ENCODE measurements at places on chromosomes 6 and 20.

- no peak for DNase-seq
These were observed 25.3 kb upstream of the ERVFRD-1 start for GRCh38 chr6:11136809-11137208.

DNA sequence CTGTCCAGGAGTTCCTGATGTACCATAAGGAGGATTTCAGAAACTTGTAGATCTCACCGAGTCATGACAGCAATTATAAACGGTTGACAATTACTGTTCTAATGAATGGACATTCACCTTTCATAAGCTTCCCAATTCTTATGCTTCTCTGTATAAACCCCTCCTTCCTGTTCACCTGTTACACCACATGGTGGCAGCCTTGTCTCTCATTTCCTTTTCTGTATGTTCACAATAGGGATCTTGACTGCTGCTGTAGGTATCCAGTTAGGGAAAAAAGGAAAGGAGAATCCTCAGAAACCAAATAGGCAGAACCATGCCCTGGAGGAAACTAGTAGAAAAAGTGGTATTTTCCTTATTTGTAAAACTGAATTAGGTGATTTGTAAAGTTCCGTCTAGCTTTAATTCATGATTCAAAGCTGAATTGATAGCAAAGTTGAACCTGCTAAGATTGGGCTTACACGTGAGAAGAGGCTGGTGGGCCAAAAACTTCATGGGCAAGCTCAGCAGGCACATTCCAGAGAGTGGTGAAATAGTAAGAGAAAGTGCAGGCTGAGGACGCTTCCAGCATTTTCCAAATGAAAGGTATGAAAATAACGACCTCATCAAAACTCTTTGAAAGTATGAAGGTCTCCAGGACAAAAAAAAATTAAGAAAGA, 29.0 kb upstream of the TBPL1 start:
- DNase-seq: peak; percentile 71

DNA sequence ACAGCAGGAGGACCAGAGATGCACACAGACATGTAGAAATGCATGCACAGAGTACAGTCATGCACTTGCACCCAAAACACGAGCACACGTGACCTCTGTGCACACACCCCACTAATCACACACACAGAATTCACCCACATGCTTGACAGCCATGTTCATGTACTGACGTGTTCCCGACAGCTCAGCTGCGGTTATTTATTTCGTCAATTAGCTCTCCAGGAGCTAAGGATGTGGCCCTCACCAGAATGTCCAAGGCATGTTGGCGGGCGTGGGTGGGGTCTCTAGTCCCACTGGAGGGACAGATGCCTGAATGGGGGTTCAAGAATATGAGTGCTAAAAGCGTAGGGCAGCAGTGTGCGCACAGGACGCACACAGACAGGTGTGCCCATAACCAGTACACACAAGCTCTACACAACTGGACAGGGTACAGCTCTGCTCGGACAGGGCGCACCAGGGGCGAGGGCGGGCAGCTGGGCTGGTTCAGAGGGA, 571 bp upstream of the PRPF6 start:
- peak; percentile 50 for DNase-seq

- no peak for DNase-seq
These were observed 680.8 kb upstream of the NRSN1 start for GRCh38 chr6:23445157-23445710.

DNA sequence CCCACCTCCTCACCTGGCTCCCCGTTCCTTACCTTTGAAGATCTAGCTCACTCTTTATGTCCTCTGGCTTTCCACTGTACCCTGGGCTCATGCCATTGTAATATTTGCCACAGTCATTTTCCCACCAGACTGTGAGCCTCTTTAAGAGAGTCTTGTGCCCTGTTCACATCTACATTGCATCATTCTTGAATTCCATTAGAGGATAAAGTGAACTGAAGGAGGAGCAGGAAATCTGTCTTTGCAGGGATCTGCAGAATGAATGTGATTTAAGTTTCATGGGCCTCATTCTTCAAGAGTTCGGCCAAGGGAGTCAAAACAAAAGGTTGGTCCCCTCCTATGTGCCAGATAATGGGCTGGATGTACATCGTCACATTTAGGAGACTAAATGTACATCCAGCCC, 272.6 kb upstream of the CITED2 start:
- no peak for DNase-seq

- DNase-seq: no peak
These were observed 157.5 kb downstream of the UNC5CL start for GRCh38 chr6:40881501-40881900.

DNA sequence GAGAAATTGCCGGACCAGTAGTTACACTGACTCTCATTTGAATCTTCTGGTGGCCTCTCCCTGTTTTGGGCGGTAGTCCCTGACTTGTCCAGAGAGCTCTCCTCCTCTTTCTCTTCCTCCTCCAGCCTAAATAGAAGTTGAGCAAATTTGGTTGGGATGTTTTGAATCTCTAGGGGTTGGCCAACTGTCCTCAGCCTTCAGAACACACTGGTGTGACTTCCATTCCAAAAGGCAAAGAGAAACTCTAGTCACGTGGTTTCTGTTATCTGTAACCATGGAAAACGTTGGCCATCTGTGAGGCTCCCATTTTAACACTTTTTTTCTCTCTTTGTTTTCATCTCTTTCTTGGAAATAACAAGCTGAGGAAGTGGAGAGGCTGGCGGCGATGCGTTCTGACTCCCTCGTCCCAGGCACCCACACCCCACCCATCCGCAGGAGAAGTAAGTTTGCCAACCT, 275.3 kb downstream of the TBC1D7 start:
- DNase-seq: no peak

DNA sequence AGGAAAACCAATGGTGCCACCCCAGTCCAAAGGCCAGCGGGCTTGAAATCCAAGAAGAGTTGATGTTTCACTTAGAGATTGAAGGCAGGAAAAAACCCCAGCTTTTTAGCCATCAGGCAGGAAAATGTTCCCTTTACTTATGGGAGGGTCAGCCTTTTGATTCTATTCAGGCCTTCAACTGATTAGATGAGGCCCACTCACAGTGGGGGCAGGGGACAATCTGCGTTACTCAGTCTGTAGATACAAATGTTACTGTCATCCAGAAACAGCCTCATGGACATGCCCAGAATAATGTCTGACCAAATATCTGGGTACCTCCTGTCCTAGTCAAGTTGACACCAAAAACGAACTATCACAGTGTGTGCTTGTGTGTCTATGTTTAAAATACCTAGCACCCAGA, 121.2 kb upstream of the KCNQ5 start:
- no peak for DNase-seq

DNA sequence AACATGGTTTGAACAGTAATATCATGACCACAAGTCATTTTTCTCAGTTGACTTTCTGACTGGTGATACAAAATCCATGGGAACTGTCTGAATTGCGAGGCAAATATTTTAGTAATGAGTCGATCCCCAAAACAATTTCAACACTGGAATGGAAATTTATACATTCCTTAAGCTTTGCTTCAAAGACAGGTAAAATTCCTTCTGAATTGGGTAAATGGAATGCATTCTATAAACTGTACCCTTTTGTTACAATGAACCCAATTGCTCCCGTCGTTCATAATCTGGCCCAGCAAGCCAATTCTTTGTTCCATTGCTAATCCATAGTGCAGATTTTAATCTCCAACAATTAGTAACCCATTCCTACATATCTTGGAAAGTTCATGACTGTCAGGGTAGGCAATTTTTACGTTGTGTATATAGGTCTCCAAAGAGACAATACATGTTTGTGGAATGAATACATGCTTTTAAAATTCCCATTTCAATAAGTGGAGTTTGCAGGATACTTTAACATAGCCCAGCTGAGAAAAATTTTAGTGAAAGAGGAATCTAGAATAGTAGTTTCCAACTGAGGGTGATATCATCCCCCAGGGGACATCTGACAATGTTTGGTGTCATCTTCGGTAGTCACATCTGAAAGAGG, 32.7 kb downstream of the CYP24A1 start:
- DNase-seq: no peak

DNA sequence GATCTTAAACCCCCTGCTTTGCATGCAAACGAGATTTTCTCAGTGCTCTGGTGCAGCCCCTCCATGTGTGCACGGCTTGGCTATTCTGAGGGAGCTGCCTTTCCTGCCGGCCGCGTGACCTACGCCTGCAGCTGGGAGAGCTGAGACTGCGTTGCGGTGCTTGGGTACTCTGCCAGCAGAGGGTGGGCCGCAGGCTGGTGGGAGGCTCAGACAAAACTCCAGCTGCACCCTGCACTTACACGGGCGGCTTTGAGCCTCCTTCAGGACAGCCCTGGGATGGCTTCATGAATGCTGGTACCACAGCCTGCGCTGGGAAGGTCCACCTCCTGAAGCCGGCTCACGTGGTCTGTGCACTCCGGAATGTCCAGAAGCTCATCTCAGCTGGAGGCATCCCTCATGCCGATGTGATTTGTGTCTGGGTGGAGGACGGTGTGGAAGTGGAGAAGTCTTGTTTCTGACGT, 223.7 kb downstream of the DLL1 start:
- DNase-seq: no peak

- no peak for DNase-seq
These were observed 196.9 kb downstream of the AKAP7 start for GRCh38 chr6:131331873-131332781.

DNA sequence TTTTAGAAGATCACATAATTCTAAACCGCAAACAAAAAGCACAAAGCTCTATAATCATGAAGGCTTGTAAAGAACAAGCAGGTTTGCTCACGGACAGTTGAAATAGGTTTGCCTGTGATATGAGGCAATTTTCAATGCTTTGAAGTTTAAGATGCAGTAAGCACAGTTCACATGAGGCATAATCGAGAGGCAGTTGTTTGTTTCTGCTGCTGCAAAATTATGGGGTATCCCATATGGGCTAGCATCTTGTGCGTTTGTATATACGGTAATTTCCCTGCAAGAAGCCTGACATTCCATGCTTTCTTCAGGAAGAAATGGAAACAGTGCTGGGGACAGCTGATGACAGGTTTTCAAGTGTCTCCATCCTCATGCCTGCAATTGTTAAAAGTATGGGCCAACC, 94.6 kb upstream of the MC3R start:
- DNase-seq: no peak

DNA sequence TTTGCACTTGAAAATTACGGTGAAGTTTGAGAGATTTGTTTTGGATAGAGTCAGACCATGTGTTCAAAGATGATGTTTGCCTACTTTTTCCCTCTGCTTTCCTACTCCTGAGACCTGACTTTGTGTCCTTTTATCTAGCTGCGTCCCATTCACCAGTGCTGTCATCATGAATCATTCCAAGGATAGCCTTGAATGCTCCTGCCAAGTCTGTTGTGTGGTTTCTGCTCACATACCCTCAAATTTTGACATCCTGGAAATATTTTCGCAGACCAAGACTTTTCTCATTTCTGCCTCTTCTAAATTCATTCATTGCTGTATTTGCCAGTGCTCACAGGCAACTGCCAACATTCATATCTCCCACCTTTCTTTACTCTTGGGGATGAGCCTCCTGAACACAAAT, 175.9 kb upstream of the SCGN start:
- DNase-seq: no peak

DNA sequence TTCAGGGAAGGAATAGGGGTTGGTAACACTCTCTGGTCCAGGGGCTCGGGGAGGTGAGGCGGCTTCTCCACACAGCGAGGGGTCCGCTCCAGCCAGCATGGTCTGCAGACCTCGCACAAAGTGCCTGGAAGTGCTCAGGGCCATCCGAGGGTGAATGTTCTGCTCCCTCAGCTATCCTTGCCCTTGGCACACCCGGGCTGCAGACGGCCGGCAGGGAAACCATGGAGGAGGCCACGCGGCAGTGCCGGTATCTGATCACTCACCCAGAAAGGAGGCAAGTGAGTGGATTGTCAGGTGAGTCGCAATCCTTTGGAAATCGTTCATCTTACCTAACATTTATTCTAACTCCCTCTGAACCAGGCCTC, 62.0 kb downstream of the DLL1 start:
- no peak for DNase-seq

DNA sequence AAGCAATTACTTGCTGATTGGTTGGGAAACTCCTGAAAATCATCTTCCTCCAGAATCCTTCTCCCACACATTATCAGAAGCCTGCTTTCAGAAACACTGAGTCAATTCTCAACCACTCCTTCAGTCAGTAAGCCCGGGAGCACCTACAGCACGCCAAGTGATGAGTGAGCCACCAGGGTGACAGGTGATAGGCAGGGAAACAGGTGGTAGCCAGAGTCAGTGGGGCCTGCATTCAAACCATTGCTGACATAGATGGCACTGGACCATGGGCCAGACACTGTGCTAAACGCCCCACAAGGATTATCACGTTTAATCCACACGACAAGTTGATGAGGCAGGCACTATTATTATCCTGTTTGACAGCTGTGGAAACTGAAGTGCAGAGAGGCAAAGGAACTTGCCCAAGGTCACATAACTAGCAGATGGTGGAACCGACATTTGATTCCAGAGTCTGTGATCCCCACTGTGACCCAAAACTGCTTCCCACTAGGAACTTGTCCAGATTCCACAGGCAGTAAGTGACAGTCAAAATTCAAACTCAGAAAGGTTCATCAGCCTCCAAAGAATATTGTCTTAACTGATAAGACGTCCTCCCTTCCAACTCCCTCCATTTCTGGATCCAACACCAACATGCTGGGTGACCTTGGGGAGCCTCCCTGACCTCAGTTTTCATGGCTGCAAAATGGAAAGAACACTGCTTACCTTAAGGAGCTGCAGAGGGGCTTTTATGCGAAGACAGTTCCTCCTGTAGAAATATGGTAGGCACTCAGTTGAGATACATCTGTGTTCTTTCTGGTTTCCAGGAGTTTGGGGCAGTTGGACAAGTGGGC, 23.9 kb upstream of the TOP1 start:
- no peak for DNase-seq

DNA sequence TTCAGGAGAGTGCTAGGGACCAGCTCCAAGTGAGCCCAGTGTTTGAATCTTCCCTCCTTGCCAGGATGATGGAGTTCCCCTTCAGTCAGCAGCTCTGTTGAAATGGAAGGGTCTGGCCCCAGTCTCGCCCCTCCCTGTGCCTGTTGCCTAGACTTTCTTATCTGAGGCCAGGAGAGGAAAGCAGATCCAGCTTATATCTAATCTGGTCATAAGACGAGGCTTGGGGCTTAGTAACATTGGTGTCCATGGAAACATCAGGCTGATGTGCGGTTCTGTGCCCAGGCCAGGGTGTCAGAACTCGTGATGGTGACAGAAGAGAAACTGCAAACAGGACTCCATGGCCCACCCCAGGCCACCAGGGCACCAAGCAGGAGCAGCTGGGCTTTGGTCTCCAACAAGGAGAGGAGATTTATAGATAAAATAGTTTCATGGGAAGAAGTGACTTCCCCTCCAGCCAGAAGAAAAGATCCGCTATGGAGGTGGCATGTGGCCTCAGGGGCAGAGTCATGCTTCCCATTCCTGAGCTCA, 9.8 kb downstream of the MAS1L start:
- no peak for DNase-seq

All from CD4-positive, alpha-beta T cell treated with Interleukin-2 at 100 ng/mL for 4 hours (primary cell).